ENCODE measurements at places on chromosomes 5 and 9.

- DNase-seq, result no peak
Observed at GRCh38 chr5:173885475-173886010, 2.6 kb upstream of the CPEB4 start.

DNA sequence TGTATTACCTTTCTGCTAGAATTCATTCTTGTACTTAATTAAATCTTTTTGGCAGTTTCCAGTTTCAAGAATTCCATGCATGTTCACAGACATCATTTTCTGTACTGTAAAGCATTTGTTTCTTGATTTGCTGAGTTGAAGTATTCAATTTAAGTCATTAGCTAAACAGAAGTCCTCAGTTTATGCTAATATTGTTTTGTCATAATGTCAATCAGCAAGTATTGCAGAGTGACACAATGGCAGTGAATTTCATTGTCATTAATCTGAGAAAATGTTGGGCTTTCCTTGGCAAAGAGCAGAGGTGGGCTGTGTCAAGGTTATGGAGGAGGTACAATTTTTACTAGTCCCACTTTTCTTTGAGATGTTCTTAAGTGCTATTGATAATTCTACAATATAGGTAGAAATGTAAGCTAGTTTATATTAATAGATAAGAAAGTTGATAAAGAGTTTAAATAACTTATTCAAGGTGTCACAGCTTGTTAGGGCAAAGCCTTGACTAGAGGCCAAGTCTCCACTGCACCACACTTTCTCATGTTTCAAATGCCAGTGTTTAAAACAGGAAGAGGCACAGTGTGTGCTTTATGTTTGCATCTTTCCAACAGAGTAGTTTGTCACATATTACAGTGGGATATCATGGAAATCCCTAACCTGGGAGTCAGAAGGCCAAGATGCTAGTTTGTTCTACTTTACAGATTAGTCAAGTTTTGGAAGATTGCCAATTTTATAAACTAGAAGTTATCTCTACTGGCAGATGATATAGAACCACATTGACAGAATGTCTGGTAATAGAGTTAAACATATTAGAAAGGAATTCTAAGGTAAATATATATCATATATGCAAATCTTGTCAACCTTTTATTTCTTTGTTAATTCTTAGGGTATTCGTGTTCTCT is 56.3 kb downstream of the SLF1 start:
- peak; percentile 22 for DNase-seq

DNA sequence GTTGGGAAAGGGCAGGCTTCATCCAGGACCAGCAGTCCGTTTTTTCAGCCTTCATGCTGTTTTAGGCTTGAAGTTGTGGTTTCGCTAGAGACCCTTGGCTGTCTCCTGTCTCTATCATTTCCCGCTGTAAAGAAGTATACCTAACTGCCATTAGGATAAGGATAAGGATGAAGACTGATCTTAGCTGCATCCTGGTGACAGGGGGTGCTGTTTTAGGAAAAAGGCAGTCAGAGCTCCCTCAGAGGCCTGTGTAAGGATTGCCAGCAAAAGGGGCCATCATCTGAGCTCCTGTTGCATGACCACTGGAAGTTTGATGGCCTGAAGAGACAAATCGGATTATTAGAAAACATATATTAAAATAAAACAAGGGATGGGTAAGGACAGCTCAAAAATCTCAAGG is 64.8 kb upstream of the FGF10 start:
- DNase-seq, result no peak

DNA sequence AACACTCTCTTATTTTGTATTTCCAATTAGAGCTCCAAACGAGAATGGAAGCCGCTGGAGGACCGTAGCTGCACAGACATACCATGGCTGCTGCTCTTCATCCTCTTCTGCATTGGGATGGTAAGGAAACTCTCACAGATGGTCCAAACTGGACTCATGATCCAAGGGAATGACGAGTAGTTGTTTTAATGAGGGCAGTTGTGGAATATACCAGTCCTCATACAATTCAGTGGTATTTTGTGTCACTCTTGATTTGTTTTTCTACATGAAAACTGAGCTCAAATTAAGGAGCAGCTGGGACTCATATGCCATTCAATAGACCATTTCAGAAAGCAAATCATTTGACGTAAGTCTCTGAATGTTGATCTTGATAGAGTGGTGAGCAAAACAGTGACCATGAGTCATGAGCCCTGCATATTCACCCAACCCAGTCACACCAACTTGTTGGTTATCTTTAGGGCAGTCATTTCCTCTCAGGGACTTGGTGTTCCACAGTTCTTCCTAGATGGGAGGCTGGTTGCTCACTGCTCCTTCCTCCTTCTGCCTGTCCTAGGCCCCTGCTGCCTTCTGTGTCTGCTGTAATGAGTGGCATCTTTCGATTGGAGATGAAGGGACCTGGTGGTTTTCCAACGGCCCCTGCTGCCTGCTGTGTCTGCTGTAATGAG is 54.9 kb downstream of the SLC44A1 start:
- DNase-seq, result peak; percentile 97

GRCh38 chr5:150789943-150790611 is 11.5 kb downstream of the SMIM3 start:
- peak; percentile 100 for DNase-seq

GRCh38 chr9:94584555-94584954 is 9.1 kb downstream of the FBP2 start:
- DNase-seq, result no peak

- DNase-seq, result peak; percentile 22
Observed at GRCh38 chr5:142958944-142959682, 188.9 kb downstream of the ARHGAP26 start.

GRCh38 chr9:135147474-135147805 is 60.0 kb downstream of the OLFM1 start:
- no peak for DNase-seq

DNA sequence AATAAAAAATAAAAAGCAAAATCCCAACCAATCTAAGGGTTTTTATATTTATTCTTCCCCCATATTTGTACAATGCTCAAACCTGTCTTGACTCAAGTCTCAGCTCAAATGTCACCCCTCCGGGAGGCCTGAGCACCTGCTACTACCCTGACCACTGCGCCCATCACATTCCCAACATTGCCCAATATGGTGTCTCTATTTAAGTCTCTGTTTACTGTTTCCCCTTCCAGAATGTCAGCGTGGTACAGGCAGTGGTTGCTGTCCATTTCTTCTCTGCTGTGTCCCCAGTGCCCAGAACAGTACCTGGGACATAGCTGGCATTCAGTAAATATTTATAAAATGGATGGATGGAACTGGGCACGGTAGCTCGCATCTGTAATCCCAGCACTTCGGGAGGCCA is 47.3 kb upstream of the PRRC2B start:
- no peak for DNase-seq

DNA sequence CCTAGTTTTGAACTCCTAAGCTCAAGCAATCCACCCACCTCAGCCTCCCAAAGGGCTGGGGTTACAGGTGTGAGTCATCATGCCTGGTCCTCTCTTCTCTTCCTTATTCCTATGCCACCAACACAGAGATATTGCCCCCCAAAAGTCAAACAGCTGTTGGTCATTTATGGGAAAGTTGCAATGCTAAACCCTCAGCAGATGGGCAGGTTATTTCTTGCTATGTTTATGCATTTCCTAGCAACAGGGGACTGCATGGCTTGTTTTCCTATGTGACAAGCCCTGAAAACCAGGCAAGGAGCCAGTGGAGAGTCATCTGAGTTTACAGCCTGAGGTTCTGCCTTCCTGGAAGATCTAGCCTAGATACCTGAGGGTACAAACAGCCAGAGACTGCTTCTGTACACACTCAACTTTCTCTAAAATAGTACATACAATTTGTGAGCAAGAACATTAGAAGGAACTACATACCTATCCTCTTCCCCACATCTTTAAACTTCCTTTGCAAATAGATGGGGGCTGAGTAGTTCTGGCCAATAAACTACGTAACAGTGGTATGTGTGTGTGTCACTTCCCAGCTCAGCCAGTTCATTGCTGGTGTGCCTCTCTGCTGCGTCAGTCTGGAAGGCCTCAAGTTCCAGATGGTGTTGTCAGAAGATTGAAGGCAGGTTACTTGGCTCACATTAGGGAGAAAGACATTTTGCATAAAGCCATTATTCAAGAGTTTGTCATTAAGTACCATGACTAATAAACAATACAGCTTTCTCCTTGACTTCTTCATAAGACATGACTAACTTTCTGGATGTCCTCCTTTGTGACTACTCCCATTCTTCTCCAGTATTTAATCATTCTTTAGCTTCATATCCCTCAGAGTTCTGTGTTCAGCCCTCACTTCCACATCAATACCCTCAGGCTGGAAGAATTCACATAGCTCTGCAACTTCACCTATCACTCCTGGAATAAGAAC is 65.3 kb downstream of the CSNK1A1 start:
- DNase-seq, result peak; percentile 100

GRCh38 chr5:40676613-40677343 is 2.9 kb upstream of the PTGER4 start:
- peak; percentile 89 for DNase-seq

- no peak for DNase-seq
Observed at GRCh38 chr9:76370396-76371023, 23.7 kb downstream of the RFK start.

- no peak for DNase-seq
Observed at GRCh38 chr9:34962546-34962945, 4.5 kb downstream of the PHF24 start.

- no peak for DNase-seq
Observed at GRCh38 chr5:150146862-150147601, 8.6 kb downstream of the PDGFRB start.

DNA sequence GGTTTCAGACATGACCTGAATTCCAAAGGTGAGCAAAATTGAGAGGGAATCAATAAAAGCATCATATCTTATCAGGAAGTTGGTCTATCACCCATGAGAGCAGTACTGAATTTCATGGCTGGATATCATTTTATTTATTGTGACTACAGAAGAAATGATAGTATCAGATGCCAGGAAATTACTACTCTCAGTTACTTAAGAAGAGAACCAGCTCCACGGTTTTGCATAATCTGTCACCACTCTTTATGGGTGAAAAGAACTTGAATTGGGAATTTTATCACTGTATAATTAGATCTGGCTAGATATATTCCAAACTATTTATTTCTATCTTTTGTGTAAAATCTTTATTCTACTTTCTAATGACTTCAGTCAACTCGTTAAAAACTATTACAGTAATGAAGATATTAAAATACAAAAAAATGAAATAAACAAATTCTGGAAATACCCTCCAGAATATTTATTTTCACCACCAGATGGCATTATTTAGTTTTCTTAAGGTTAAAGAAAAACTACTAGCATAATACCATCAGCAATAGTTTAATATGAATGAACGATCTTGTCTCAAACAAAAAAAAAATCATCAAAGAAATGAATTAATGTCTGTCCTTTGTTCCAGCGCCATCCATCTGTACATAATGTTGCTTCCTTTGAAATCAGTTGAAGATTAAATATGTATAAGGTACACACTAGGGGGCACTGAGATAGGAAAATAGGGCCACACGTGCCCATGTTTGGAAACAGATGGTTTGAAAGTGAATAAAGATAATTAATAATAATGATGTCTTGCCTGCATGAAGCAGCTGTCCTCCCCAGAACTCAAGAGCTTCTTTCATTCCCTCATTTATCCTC is 84.7 kb upstream of the SLCO6A1 start:
- DNase-seq, result peak; percentile 18

- peak; percentile 15 for DNase-seq
Observed at GRCh38 chr5:66960369-66961137, 236.0 kb downstream of the CD180 start.

- DNase-seq, result no peak
Observed at GRCh38 chr5:116581910-116582309, 7.3 kb upstream of the SEMA6A start.

DNA sequence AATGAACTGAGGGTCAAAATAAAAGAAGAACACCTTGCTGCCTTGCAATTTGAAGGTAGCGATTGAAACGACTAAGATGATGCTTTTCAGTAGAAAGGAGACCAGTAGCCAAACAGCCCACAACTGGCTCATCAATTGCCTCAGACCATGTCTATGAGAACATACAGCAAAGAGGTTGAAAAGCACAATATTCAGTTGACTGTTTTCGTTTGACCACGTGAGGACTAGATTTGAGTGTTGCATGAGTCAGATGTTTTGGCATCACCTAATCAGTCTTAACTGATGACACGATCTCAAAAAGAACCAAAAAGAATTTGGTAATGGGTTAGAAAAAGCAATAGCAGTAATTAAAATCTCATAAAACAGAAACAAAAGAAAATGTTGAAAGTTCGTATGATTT is 82.7 kb upstream of the IL7R start:
- DNase-seq, result peak; percentile 72

- DNase-seq, result peak; percentile 69
Observed at GRCh38 chr5:144203750-144204596, 33.3 kb downstream of the KCTD16 start.

- no peak for DNase-seq
Observed at GRCh38 chr9:96192710-96193109, 109.3 kb downstream of the HSD17B3 start.

GRCh38 chr9:131407717-131408195 is 13.9 kb downstream of the PRRC2B start:
- DNase-seq, result peak; percentile 52

DNA sequence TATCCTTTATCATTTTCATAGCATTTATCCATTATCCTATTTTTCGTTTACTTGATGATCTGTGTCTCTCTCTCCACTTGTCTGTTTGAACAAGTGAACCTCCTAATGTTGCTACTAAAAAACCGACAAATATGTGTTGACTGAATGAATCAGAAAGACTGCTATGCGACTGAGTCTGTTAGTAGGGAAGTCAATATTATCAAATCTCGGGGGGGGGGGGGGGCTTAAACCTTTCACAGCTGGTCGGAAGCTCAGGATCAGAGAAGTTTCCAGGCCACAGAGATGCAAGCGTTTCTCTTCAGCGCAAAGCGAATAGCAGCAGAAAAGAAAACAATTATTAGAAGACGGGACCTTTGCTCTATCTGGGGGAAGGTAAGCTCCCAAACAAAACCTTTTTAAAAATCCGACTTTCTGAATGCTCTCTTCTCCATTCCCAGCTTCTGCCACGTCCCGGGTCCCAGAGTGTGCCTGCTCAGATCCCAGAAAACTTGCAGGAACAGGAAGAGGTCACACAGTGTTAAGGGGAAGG is 412 bp downstream of the RIOK2 start:
- DNase-seq, result peak; percentile 22

DNA sequence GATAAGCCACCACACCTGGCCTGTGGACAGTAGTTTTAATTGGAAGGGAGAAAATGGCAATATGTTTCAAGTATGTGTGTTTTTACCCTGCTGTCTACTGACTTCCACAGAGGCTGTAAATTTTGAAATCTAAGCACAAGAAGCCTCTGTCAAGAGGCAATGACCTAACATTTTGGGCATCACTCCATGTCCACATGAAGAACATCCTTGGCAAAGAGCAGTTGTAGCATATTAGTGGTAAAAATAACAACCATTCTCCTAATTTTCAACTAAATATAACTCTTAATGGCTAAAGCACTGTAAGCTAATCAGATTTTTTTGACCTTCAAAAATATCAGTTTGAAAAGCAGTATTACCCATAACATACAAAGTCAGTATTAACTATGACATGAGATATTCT is 100.3 kb upstream of the APC start:
- no peak for DNase-seq

- no peak for DNase-seq
Observed at GRCh38 chr5:84016085-84016484, 295.4 kb upstream of the HAPLN1 start.
